ENCODE measurements at places on chromosomes 4 and X. TPM values are rescaled to one million over a fixed set of nuclear protein-coding genes. Genes with fewer than 3 reads are reported as not detected.

Gene CYSLTR1
- total RNA-seq, result 43.4 TPM

DNA sequence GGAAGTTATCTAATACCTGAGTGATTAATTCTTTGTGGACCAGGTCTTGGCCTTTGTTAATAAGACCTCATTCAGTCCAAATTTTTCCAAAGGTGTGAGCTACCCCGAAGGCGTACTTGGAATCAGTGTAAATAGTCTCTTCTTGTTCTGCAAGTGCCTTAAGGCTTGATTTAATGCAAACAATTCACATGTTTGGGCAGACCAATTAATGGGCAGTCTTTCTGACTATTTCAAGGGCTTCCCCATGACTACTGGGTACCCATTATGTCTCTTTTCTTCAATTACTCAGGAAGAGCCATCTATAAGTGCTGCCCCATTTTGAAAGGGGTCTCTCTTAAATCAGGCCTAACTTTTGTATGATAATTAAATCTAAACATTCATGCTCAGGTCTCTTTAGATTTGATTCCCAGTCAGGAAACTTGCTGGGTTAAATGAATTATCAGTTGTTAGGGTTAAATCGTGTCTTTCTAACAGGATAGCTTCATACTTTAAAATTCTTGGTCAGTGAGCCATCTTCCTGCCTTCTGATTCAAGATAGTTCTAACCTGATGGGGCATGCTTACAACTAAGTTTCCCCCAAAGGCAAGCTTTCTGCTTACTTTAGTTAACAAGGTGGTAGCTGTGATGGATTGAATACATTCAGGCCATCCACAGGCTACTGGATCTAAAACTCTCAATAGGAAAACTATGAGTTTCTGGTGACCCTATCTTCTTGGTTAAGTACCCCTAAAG, 179.6 kb downstream of the CCNG2 start:
- no peaks in the 10 kb centered on the region for H3K27me3 ChIP-seq
- no peak for DNase-seq
- no peak overlapping the region for H3K4me3 ChIP-seq
- H3K4me1 ChIP-seq, result no peaks in the 10 kb centered on the region

GRCh38 chr4:186481998-186482790, 73.2 kb downstream of the MTNR1A start:
- no peaks in the 10 kb centered on the region for H3K27me3 ChIP-seq
- H3K4me3 ChIP-seq, result no peak overlapping the region
- no peaks in the 10 kb centered on the region for H3K4me1 ChIP-seq
- H3K36me3 ChIP-seq, result no peaks in the 10 kb centered on the region
- DNase-seq, result no peak

Gene SRPK3
- not detected for total RNA-seq

DNA sequence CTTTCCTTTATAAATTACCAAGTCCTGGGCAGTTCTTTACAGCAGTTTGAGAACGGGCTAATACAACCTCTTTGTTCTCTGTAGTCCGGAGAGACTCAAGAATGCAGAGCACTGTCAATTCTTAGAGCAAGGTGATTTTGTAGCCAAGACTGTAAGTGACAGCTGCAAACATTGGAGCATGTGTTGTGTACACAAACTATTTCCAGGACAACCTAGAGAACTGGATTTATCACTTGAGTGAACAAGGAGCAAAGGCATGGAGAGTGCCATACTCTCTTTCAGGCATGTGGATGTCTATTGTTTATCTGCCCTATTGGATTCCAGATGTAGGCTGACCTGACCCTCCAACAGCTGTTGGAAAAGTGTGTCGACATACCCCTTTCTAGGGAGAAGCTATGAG, 153.9 kb downstream of the SPANXN3 start:
- H3K27me3 ChIP-seq, result no peaks in the 10 kb centered on the region
- H3K27ac ChIP-seq, result no peak overlapping the region
- H3K4me3 ChIP-seq, result no peak overlapping the region

GRCh38 chr4:128279624-128280225, 7.9 kb downstream of the PGRMC2 start:
- H3K4me1 ChIP-seq, result no peaks in the 10 kb centered on the region
- H3K36me3 ChIP-seq, result peaks cover 2% of the 10 kb centered on the region
- no peak overlapping the region for H3K4me3 ChIP-seq
- no peaks in the 10 kb centered on the region for H3K27me3 ChIP-seq
- no peak overlapping the region for H3K27ac ChIP-seq

GRCh38 chr4:6905516-6906445, 3.8 kb upstream of the TBC1D14 start:
- H3K27me3 ChIP-seq, result peaks cover 3% of the 10 kb centered on the region

DNA sequence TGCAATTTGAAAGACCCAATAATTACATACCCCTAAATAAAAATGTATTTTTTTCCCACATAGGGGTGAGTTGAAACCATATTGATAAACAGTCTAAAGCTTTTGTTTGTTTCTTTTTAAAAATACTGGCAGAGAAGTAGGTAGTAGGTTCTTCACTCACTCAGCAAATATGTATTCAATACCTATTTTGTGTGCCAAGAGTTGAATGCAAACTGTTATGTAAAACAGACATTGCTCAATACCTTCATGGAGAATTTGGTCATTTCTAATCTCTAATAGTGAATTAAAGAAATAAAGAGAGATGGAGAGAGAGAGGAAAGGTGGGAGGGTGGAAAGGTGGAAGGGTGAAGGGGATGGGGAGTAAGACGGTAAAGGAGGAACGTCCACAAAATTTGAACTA, 589.9 kb upstream of the GNPDA2 start:
- no peak for DNase-seq
- no peaks in the 10 kb centered on the region for H3K36me3 ChIP-seq
- no peaks in the 10 kb centered on the region for H3K27me3 ChIP-seq
- H3K4me3 ChIP-seq, result no peak overlapping the region
- H3K27ac ChIP-seq, result no peak overlapping the region

DNA sequence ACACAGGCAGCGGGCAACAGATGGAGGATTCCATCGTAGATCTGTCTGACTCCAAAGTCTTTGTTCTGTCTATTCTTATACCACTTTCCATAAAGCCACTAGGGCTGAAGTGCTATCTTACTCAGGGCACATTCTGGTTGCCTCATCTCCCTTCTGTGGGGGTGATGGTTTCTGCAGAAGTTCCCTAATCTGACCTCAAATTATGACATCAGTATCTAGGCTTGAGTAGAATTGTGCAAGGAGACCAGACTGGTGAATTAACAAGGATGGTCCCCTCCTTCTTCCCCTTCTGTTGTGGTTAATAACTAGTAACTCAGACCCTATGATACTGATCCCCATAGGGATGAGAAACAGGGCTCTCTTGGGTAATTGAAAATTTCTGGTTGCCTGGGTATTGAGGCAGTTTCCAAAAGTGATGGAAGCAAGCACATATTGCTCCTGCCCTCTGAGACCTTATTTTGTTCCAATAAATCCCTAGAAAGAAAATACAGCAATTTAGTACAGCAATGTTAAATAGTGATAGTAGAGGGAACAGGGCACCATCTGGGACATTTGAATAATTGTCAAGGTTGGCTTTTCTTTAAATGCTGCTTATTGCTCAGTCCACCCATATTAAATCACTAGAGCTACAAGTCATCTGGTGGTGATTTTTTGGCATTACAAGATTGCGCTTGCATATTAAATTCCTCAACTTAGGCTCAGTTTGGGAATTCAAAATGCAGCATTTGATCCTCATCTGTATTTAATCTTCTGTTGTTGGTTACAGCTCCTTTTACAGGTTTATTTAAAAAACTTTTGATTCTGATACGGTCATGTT, 57.3 kb upstream of the AP1S2 start:
- no peak overlapping the region for H3K27ac ChIP-seq
- no peaks in the 10 kb centered on the region for H3K27me3 ChIP-seq

- H3K27me3 ChIP-seq, result no peaks in the 10 kb centered on the region
- H3K36me3 ChIP-seq, result no peaks in the 10 kb centered on the region
- no peak for DNase-seq
Measured at GRCh38 chrX:38654302-38654701, 93.0 kb downstream of the TSPAN7 start.

- H3K27me3 ChIP-seq, result no peaks in the 10 kb centered on the region
- no peaks in the 10 kb centered on the region for H3K36me3 ChIP-seq
- no peak overlapping the region for H3K4me3 ChIP-seq
- H3K27ac ChIP-seq, result no peak overlapping the region
- no peak for DNase-seq
- no peaks in the 10 kb centered on the region for H3K4me1 ChIP-seq
Measured at GRCh38 chrX:140440876-140441275, 64.0 kb downstream of the SOX3 start.

GRCh38 chr4:133162941-133163340, 13.8 kb downstream of the PCDH10 start:
- no peak overlapping the region for H3K4me3 ChIP-seq
- no peaks in the 10 kb centered on the region for H3K4me1 ChIP-seq
- no peak overlapping the region for H3K27ac ChIP-seq
- no peak for DNase-seq
- no peaks in the 10 kb centered on the region for H3K36me3 ChIP-seq

Gene CLCN4
- 10.0 TPM for total RNA-seq

DNA sequence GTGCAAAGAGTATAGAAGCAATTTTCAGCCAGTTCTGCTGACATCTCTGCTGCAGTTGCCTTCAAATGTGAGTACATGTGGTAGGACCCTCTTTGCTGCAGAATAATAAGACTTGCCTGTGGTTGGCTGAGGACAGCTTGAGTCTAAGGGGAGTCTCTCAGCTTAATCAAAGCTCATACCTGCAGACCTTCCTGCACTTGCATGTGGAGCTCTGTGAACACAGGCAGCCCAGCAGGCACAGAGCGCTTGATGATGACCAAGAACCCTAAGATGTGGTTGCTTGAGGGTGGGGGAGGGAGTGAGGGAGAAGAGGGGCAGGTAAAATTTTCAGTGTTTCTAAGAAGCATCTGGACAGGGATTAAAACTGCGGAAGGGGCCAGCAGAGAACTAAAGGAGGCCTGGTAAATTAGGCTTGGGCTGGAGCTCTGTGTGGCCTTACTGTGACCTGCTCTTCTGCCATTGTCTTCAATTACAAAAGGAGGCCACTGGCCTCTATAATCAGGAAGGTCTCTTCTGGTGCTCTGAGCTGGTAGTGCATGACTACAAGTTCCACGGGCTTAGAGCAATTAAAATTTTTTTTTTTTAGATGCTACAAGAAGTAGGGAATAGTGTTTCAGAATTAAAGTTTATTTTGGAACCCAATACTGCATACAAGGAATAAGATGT, 59.9 kb upstream of the CHRNA9 start:
- no peaks in the 10 kb centered on the region for H3K36me3 ChIP-seq
- H3K27ac ChIP-seq, result no peak overlapping the region
- peaks cover 17% of the 10 kb centered on the region for H3K4me1 ChIP-seq
- no peak for DNase-seq

DNA sequence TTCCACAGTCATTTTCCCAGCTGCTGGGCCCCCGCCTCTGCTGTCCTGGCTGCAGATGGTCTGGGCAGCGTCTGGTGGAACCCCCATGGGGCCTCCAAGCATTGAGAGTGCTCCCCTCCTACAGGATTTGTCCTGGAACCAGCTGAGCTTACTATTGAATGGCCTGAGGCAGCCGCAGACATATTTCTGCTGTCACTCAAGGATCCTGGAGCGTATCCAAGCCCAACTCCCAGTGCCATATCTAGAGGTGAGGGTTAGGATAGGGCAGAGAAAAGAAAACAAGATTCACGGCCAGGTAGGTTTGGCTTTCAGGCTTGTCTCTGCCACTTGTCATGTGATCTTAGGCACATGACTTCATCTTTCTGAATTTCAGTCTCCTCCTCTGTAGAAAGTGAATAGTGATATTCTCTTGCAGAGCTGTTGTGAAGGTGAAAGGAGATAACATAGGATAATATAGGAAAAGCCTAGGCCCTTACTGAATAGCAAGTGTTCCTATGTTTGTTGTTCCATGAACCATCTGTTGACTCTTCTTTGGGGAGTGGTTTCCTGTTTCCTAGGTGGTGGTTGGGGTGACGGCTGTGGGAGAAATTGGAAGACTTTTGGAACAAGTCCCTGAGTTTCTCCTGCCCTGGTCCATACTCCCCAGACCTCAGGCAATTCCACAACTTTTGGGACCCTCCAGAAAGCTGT, 52.3 kb downstream of the SEPSECS start:
- H3K27ac ChIP-seq, result no peak overlapping the region
- no peaks in the 10 kb centered on the region for H3K4me1 ChIP-seq
- H3K36me3 ChIP-seq, result no peaks in the 10 kb centered on the region
- H3K27me3 ChIP-seq, result no peaks in the 10 kb centered on the region
- no peak for DNase-seq

DNA sequence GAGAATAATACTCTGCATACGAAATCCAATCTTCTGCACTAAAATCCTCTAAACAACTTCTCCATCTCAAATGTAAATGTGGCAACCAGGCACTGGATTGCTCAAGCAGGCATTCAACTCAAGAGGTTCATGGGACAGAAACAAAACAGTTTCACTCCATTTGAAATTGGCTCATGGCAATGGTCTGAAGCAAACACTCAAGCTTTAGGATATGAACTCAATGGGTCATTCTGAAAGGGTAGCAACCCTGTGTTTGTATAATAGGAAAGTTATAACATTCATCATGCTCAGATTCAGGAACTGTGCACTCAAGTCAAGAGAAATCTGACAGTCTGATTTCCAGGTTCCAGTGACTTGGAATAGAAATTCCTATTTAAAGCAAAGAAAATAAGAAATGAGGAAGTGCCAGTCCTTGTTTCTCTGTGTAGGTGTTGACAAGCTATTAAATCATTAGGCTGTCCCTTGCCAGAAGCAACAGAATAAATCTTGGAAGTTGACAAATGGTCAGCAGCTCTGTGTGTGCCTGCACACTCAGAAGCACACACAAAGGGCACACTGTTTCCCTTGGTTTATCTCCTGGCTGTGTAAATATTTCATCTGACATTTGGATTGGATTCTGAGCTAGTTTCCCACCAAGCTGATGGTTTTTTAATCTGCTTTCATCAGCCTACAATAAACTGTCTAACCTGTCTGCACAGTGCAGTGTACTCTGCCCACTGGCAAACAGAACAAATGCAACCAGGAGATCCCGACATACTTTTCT, 75.9 kb upstream of the CITED1 start:
- no peaks in the 10 kb centered on the region for H3K36me3 ChIP-seq
- H3K4me3 ChIP-seq, result no peak overlapping the region
- DNase-seq, result no peak
- H3K4me1 ChIP-seq, result no peaks in the 10 kb centered on the region

GRCh38 chr4:1405636-1406393, 427 bp downstream of the NKX1-1 start:
- H3K27ac ChIP-seq, result no peak overlapping the region
- no peak for DNase-seq
- peaks cover 24% of the 10 kb centered on the region for H3K27me3 ChIP-seq
- no peaks in the 10 kb centered on the region for H3K36me3 ChIP-seq
- H3K4me3 ChIP-seq, result no peak overlapping the region

Gene CABS1
- total RNA-seq, result not detected

- no peak overlapping the region for H3K27ac ChIP-seq
- no peak overlapping the region for H3K4me3 ChIP-seq
- H3K4me1 ChIP-seq, result no peaks in the 10 kb centered on the region
- no peaks in the 10 kb centered on the region for H3K27me3 ChIP-seq
- DNase-seq, result no peak
Measured at GRCh38 chr4:106495476-106495875, 126.9 kb upstream of the GIMD1 start.

- DNase-seq, result peak; percentile 75
- no peaks in the 10 kb centered on the region for H3K36me3 ChIP-seq
- peak overlapping the region; percentile 78 for H3K27ac ChIP-seq
- no peak overlapping the region for H3K4me3 ChIP-seq
Measured at GRCh38 chrX:21993265-21993664, 38.9 kb upstream of the PHEX start.

GRCh38 chr4:53688186-53688790, 97.0 kb upstream of the LNX1 start:
- H3K27ac ChIP-seq, result no peak overlapping the region
- no peaks in the 10 kb centered on the region for H3K36me3 ChIP-seq
- peaks cover 3% of the 10 kb centered on the region for H3K27me3 ChIP-seq
- DNase-seq, result no peak
- H3K4me1 ChIP-seq, result no peaks in the 10 kb centered on the region

Measured in B cell (primary cell).